Stimulated activated CD4-positive, alpha-beta T cell treated with anti-CD3 and anti-CD28 coated beads, Interleukin-4, amount 100 ng/mL, for 48 hours (primary cell): ENCODE measurements at places on chromosomes 7 and 10.

- DNase-seq: no peak
Measured at GRCh38 chr7:45920502-45921380, at the start of gene IGFBP3. Gene IGFBP3, minus strand, starts transcription at chr7:45921272. Its CDS starts 132 bp downstream, at chr7:45921140.

- no peak for DNase-seq
Measured at GRCh38 chr7:74544706-74545469, 91.2 kb downstream of the GTF2IRD1 start.

DNA sequence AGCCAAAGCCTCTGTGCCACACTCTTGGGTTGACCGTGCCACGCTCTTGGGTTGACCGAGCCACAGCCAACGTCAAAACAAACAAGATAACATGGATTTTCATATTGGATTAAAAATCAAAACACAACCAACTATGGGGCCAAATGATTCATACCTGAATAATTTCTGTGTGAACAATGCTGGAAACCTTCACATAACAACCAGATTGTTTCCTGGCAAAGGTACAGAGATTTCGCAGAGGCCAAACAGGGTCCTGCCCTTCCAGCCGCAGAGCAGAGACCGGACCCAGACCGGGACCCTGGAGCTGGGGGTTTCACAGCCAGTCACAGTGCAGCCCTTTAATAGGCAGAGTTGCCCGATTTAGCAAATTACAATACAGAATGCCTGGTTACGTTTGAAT lies 40.5 kb downstream of the ITIH5 start:
- DNase-seq: no peak

DNA sequence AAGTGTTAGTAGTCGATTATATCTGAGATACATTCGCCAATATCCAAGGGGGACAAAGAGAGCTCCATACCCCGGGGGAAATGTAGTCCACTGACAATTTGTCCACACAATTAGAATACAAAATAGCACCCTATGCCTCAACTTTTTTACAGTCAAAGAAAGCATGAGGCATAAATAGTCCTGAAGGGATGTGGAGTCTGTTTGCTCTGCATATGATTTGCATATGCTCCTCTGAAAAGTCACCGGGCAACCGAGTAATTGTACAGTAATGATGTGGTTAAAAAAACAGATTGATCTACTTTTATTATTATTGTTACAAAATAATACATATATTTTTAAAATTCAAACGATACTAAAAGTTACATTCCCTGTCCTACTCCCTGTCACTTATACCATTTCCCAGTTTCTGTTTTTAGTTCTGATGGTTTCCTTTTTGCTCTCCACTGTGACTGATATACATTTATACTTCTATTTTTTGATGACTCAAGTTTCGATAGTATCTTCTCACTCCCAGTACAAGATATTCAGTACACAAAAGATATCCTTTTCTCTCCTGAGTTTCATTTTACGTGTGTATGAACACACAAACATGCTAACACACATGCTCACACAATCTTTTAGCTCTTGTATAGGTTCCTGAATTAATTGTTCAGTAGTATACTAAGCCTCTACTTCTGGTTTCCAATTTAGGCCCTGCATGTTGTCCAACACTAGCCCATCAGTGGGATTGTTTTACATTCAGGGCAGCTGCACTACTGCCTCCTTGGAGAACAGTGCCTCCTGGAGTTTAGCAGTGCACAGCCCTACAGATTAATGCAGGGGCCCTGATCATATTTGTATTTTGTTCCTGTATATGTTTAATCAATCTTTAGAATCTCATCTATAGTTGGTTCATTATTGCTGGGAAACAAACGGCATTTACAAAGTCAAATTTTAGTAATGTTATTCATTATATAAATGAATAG lies 130.9 kb downstream of the TES start:
- no peak for DNase-seq

DNA sequence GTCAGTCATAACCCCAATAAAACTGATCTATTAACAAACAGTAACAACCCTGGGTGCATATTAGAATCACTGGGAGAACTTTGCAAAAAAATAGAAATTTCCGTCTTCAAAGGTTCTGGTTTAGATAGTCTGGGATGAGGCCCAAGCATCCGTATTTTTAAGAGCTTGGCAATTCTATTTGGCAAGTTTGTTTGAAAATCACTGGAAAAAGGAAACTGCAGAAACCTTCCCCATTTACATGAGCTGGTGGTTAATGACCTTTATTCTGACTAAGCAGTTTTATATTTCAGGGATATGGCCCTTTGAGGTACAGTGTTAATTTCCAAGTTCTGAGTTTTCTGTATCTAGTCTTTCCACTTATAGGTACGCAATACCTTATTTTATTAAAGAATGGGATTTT lies 115.8 kb upstream of the PRR15 start:
- DNase-seq: no peak

GRCh38 chr7:115102738-115103137 lies 180.8 kb downstream of the MDFIC start:
- no peak for DNase-seq

DNA sequence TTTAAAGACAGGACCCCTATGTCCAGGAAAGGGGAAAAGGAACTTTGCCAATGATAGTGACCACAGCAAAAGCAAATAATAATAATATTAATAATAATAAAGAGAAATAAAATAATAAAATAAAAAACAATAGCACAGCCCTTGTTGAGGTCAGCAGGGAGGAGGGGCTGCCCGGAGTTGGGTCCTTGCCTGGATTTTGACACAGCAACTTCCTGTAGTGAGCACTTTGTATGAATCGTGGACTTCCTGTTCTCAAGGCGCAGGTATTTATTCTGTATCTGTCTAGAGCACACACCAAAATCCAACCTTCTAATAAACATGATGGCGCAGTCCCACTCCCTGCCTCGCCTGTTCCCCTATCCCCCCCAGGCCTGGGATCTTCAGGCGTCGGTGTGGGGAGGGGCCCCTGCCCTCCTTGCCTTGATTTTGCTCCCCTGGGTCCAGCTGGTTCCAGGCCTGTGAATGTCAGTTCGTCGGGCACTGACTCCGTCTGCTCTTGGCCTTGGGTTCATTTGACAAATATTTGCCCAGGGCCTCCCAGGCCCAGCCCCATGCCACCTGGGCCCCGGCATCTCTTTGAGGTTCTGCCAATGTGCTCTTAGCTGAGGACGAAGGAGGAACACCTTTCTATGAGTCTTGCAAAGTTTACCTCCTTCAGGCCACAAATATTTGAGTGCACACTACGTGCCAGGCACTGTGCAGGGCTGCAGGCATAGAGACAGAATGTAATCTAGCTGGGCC lies 13.9 kb downstream of the TRIM8 start:
- DNase-seq: no peak

- no peak for DNase-seq
Measured at GRCh38 chr10:113138937-113139585, 189.0 kb downstream of the TCF7L2 start.

DNA sequence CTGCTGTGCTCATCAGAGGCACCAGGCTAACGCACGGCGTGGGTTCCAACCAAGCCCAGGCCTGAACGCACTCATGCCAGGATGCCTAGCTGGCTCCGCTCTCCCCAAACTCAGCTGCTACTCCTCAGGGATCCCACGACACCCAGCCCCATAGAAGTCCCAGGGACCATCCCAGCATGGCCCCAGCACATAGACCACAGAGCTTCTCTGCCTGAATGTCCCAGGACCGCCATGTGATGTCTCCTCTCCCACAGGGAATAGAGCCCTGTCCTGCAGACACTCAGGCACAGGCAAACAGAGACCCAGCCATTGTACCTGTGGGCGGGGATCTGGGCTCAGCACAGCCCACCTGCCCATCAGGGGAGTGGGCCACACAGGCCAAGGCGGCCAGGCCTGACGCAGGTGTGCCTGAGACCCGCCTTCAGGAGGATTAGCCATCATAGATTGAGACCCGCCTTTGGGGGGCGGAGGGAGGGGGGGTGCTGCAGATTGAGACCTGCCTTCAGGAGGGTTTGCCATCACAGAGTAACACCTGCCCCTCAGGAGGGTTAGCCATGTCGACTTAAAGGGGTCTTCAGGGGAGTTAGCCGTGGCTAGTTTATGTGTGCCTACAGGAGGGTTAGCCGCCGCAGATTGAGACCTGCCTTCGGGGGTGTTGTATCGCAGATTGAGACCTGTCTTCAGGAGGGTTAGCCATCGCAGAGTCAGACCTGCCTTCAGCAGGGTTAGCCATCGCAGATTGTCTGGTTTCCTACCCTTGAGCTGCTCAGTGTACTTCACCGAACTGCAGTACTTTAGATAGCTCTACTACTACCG lies 29.0 kb downstream of the RASGEF1A start:
- DNase-seq: no peak

DNA sequence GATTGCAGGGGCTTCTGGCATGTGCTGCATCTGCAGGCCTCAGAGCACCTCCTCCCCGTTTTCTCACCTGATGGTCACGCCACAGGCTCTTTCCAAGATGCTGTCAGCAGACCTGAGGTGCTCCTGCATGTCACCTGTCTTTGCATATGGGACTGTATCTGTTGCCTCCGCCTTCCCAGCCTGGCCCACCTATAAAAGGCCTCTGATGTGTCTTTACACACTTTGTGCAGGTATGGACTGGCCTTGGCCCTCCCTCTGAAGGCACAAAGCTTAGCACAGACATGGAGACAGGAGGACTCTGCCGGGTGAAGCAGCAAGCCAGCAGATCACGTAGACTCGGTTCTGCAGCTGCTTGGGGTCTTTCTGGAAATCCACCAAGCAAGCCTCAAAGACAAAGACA lies 220.9 kb upstream of the PPP2R2D start:
- DNase-seq: no peak

GRCh38 chr7:158284121-158284520 lies 303.5 kb downstream of the PTPRN2 start:
- DNase-seq: no peak

DNA sequence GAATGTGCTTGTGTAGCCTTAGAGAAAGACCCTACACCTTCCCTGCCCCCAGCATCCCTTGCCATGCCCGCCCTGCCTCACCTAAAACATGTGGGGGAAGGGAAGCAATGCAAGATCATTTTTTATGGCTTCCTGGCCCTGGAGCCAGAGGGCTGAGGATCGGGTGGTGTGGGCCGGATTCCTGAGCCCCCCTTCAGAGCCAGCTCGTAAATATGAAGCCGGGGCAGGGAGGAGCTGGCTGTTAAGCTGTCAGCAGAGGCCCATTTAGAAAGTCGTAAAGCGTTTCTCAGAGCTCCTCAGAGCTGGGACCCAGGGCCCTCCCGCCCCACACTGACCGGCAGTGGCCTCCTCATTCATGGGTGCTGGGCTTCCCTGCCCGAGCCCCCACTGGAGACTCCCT lies 23.9 kb downstream of the UNC5B start:
- no peak for DNase-seq

DNA sequence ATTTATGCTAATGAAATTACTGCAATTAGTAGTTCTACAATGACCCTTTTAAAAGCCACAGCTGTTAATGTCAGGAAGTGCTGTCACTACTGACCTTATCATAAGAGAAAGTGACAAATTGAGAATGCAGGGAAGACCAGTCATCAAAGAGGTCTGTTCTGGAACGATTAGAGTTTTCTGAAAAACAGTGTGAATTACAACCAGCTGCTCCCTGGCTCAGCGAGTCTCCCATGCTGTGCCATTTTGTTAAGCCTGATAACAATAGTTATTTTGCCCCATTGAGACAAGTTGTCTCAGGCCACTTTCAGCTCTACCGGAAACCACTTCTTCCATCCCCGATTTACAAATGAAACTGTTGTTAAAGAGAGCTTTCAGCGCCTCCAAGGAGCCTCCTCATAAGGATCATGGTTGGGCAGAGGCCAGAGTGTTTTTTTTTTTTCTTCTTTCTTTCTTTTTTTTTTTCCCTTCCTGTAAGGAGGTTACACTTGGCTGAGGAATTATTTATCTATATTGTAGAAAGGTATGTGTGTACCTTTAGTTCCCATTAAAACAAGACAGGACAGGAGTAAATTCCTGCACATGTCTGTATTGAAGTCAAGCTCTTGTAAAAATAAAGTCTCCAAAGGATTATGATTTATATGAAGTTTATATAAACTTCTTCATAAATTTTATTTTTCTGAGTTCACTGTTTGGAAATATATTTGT lies 173.6 kb downstream of the CDCA7L start:
- no peak for DNase-seq

- no peak for DNase-seq
Measured at GRCh38 chr10:19918794-19919193, 102.6 kb downstream of the PLXDC2 start.

DNA sequence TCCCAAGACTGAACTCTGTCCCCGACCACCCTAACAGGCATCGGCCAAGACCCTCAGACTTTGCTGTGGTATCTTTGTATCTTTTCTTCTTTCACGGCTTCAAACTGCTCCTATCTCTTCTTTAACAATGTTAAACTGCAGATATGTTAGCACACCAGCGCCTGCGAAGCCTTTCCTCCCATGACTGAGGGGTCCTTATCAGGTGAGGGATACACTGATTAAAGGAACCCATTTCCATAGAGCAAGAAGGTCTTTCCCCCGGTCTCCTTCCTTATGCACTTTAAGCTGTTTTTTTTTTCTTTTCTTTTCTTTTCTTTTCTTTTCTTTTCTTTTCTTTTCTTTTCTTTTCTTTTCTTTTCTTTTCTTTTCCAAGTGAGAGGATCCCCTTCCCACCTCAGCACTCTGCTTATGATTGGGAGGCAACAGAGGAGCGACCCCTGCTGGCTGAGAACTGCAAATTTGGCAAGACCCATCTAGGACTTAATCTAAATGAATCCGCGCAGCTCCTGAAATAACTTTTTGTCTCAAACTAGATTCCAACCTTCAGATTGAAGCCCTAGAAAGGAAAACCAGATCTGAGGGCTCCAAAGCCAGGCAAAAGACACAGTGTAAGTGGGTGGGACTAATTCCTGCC lies 109.9 kb downstream of the ITGB8 start:
- DNase-seq: peak; percentile 2

DNA sequence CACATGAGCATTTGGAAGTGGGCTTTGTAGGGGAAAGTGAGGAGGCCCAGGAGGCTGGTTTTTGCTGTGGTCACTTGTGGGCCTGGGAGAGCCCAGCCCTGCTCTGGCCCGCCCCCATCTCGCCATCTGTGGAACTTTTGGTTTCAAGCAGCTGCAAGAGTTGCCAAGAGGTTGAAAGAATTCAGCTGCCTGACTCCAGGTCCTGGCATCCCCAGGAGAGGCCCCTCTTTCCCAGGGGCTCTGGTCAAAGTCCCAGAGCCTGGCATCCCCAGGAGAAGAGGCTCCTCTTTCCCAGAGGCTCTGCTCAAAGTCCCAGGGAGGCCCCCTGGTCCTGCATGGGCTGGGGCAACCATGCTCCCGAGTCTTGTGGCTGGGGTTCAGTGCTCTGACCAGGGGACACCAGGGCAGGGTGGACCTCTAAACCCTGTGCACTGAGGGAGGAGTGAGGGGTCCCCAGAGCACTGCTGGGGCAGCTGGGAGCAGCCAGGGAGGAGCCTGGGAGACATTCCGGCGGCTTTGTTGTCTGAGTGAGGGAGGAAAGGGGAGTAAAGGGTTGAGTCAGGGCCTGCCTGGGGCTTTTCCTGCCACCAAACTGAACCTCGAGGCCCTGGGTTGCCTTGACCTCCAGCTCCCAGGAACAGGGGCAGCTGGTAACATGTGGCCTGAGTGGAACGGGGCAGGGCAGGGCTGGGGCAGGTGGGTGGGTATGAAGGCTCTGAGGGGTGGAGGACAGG lies 27.7 kb upstream of the CSGALNACT2 start:
- no peak for DNase-seq

GRCh38 chr7:91263384-91264045 lies 718 bp upstream of the FZD1 start:
- DNase-seq: no peak
